ENCODE measurements at places on chromosomes 1 and 21. TPM values are rescaled to one million over a fixed set of nuclear protein-coding genes. Genes with fewer than 3 reads are reported as not detected.
A peak's percentile ranks its signal among the peaks of the same experiment; 100 is the strongest.

The CAPN9 gene
- not detected for total RNA-seq

DNA sequence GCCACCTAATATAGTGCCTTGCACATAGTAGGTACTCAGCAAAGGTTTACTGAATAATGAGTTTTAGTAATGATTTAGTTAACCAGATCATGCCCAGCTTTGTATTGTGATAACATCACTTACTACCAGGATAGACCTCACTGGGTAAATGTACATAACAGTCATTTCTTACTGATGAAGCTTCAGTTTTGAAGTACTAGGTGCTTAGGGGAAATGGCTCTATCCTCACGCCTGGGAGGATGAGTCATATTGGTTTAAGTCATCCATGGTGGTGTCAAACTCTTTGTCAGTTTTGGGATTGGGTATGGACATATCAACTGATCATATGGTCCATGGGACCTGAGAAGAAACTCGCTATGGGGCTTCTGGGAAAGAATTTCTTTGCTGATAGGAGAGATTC is 90.6 kb upstream of the USP24 start:
- DNase-seq = no peak

DNA sequence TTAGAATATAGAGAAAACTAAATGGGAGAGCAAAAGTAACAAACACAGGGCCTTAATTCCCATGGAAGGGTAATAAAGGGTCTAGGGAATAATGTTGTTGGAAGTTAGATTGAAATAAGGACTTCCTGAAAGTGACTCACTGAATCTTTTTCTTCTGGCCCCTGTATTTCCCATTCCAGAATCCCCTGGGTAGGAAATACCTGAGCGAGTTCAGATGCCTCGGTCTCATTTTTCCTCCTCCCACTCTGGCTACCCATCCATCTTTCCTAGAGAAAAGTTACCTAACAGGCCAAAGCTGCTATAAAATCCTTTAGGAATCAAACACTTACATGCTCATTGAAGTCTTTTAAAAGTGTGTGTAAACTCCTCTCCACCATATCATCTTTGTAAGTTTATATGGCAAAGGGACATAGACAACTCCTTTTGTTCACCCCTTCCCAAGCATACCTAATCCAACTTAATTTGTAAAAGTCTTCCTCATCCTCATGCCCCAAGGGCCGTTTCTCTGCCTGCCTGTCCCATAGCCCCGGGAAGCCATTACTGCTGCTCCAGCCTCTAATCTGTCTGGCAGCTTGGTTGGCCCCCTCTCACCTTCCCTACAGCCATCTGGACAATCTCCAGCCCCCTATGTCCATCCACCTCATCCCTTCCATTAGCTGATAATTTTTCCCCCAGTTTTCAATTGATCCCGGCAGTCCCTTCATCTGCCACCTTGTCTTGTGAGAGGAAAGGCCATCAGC is 3.3 kb upstream of the MEF2D start:
- DNase-seq = no peak

The RCOR3 gene
- 25.3 TPM for total RNA-seq

The OR2T2 gene
- under 0.01 TPM for total RNA-seq

- DNase-seq = no peak
Measured at GRCh38 chr1:200304171-200304570, 105.7 kb downstream of the ZNF281 start.

DNA sequence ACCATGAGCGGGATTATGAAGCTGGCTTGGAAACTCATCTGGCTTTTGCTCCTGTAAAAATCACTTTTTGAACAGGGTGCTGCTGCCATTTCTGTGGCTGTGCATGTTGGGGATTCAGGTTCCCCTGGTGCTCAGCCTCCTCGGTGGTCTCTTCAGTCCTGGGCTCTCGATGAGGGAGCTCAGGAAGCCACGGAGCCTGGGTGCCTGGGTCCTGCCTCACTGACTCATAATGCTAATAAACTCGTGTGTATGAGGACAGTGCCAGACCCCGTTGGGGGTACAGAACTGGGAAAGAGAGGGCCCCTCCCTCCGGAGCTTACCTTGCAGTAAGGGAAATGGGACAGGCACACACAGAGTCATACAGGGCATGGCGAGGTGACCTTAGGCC is 5.8 kb downstream of the COQ8A start:
- DNase-seq = no peak

- no peak for DNase-seq
Measured at GRCh38 chr1:12772520-12772919, 1.0 kb upstream of the PRAMEF12 start.

GRCh38 chr1:114510274-114511031 is 550 bp downstream of the TRIM33 start:
- peak; percentile 49 for DNase-seq

DNA sequence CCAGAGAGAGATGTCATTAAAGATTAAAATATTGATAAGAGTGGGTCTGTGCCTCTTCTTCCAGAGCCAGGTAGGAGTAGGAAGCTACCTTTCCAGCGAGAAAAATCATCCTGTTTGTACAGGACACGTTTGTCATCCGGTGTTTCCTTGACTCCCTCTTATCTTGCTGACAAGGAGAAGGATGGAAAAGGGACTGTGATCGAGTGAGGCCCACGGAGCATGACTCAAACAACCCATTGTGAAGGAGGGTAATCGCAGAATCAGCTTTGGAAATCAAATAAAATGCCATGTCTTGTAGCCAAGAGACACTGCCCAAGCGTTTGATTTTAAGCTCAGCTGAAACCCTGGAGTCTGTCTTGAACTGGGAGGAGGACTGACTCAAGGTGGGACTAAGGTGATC is 97.7 kb downstream of the IGSF21 start:
- no peak for DNase-seq

The MAP3K21 gene
- 3.0 TPM for total RNA-seq

- no peak for DNase-seq
Measured at GRCh38 chr1:4734791-4735190, 80.4 kb downstream of the AJAP1 start.

GRCh38 chr1:246335151-246335550 is 171.9 kb downstream of the SMYD3 start:
- no peak for DNase-seq

DNA sequence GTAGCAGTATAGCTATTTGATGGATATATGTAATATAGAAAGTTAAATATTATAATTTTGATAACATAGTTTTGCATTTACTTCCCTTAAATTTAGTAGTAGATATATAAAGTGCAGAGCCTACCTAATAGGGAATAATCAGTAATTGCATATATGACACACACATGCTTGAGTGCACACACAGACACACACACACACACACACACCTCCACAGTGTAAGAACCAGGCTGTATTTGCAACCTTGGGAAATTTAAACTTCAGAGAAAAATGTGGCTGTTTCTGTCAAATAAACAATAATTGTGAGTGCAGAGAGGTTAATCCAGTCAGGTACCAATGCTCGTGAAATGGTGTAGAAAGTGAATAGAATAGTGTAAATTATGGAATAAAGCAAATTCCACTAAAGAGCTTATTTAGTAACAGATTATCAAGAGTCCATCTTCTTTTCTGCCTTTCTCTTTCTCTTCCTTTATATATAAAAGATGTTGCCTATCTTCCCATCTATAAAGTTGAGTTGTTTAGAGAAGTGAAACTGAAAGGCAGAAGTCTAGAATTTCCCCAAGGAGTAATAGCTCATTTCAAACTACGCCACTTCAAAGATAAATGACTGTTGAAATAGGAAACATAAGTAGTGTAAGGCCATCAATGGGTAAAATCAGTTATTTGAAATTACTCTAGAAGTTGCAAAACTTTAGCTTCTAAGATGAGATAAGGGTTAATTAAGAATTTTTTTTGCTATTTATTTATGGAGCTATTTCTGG is 273.7 kb downstream of the SRGAP2C start:
- peak; percentile 63 for DNase-seq

The TNFRSF25 gene
- total RNA-seq = 7.3 TPM

The CLEC20A gene
- total RNA-seq = 0.54 TPM

- no peak for DNase-seq
Measured at GRCh38 chr1:104028416-104029035, 278.8 kb downstream of the AMY1C start.

GRCh38 chr1:37922767-37923550 is 23.9 kb downstream of the INPP5B start:
- DNase-seq = peak; percentile 97

The SYTL1 gene
- 108 TPM for total RNA-seq

The NBPF3 gene
- 4.8 TPM for total RNA-seq

DNA sequence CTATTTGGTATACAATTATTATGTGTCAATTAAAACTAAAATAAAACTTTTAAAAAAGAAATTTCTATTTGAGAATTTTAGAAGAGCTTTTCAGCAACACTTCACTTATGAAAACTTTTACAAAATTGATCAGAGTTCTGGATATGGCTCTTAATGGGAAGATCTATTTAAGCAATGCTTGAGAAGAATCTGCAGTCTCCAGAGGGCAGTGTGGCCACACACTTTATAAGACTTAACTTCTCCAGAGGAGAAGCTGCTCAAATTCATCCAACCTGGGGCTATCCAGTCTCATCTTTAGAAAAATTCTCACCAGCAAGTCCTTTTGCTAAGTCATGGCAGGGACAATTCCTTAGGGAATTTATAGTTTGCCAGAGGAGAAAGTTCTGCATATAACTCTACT is 25.2 kb upstream of the AGO1 start:
- peak; percentile 48 for DNase-seq

- DNase-seq = no peak
Measured at GRCh38 chr21:44695641-44696040, 1.3 kb upstream of the KRTAP10-12 start.

The VCAM1 gene
- total RNA-seq = under 0.01 TPM

The DNM3 gene
- total RNA-seq = 4.0 TPM

- DNase-seq = no peak
Measured at GRCh38 chr1:14261395-14261794, 337.1 kb upstream of the KAZN start.

GRCh38 chr1:199301472-199302217 is 662.8 kb downstream of the PTPRC start:
- DNase-seq = no peak

The PLOD1 gene
- 35.5 TPM for total RNA-seq

All from hematopoietic multipotent progenitor cell (in vitro differentiated cells).